Activated CD4-positive, alpha-beta memory T cell treated with anti-CD3 and anti-CD28 coated beads, Interleukin-2, amount 10 ng/mL, durations not matched to agents 7 days and 5 days (primary cell): ENCODE measurements at places on chromosomes 3 and 15. TPM values are rescaled to one million over a fixed set of nuclear protein-coding genes. Genes with fewer than 3 reads are reported as not detected.

Gene CHRFAM7A
- total RNA-seq: 0.55 TPM

- H3K4me3 ChIP-seq: no peak overlapping the region
- no peak overlapping the region for H3K27ac ChIP-seq
- peaks cover 20% of the 10 kb centered on the region for H3K27me3 ChIP-seq
Measured at GRCh38 chr3:170734735-170735065, 135.3 kb downstream of the RPL22L1 start.

GRCh38 chr15:76974456-76975036 is 20.4 kb upstream of the PSTPIP1 start:
- peaks cover 27% of the 10 kb centered on the region for H3K4me1 ChIP-seq
- H3K36me3 ChIP-seq: no peaks in the 10 kb centered on the region
- DNase-seq: no peak
- peaks cover 1% of the 10 kb centered on the region for H3K27me3 ChIP-seq

- peaks cover 23% of the 10 kb centered on the region for H3K27me3 ChIP-seq
Measured at GRCh38 chr3:139534992-139535879, 4.3 kb downstream of the RBP1 start.

DNA sequence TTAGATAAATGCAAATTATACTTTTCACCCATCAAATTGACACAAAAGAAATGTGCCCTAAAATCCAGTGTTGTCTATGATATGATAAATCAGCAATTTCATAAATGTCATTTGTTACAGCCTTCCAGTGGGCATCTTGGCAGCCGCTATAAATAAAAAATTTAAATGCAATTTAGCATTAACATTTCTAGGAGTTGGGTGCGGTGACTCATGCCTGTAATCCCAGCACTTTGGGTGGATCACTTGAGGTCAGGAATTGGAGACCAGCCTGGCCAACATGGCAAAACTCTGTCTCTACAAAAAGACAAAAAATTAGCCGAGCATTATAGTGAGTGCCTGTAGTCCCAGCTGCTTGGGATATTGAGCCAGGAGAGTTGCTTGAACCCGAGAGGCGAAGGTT is 65.9 kb upstream of the POMGNT2 start:
- peaks cover 42% of the 10 kb centered on the region for H3K36me3 ChIP-seq
- no peak overlapping the region for H3K4me3 ChIP-seq
- no peak overlapping the region for H3K27ac ChIP-seq

DNA sequence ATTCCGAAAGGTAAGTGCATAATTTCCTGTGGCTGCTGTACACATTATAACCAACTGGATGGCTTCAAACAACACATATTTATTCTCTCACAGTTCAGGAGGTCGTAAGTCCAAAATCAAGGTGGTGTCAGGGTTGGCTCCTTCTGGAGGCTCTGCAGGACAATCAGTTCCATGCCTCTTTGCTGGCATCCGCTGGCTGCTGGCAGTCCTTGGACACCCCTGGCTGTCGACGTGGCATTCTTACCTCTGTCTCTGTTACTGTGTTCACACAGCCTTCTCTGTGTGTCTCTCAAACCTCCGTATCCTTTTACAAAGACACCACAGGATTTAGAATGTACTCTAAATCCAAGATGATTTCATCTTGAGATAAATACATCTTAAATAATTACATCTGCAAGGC is 398.8 kb upstream of the ATP10A start:
- H3K36me3 ChIP-seq: no peaks in the 10 kb centered on the region
- no peak overlapping the region for H3K4me3 ChIP-seq
- no peaks in the 10 kb centered on the region for H3K4me1 ChIP-seq
- DNase-seq: no peak
- H3K27me3 ChIP-seq: no peaks in the 10 kb centered on the region

DNA sequence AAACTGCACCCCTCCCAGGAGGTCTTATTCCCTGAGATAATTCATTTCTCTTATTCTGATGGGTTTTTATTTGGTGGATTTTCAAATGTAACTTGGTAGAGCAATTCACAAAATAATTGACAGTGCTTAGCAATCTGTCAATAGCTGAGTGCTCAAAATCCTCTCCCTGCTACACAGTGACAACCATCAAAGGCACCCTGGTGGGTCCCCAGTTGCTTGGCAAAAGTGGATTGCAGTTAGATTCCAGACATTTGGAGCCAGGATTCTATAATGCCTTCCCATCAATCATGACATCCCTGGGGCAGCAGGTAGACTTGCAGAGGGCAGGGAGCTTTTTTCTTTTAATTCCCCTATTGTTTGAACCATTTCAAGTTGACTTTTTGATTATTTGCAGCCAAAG is 59.0 kb downstream of the FHIT start:
- no peak overlapping the region for H3K27ac ChIP-seq
- H3K4me3 ChIP-seq: no peak overlapping the region
- H3K27me3 ChIP-seq: no peaks in the 10 kb centered on the region
